ENCODE measurements at places on chromosomes 2 and 18. TPM values are rescaled to one million over a fixed set of nuclear protein-coding genes. Genes with fewer than 3 reads are reported as not detected.

DNA sequence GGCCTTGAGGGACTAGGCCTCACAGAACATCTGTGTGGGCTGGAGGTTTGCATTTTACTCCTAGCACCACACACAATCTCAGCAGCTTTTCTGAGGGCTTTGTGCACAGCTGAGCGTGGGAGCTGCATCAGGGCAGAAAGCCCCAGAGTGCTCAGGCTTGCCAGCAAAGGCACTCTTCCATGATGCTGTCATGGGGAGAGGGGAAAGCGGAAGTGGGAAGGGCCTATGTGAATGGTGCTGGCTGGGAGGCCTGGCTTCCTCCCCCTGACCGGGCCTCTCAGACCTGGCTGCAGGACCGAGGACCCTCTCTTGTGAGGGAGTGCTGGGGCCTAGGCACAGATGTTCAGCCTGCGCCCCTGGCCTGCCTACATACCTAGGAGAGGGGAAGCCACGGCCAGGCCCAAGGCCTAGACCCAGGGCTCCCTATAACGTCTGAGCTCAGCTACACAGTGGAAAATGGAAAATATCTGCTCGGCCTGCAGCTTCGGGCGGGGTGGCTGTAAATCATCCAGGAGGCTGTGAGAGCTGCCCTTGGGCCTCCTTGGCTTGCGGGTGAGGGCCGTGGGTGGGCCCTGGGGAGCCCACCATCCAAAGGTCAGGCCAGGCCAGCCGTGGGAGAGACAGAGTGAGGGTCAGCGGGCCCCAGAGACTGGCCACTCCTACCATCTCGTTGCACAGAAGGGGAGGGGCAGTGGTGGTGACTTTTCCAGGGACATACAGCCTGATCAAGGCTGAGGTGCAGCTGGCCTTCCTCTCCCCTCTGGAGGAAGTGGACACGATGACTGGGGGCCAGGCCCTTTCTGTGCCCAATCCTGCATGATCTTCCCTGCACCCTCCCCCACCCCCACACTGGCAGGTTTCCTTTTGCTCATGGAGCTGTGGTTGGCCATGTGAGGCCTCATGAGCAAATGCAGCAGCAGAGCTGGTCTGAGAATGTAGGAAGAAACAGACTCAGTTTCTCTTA lies 22.8 kb downstream of the GLI2 start:
- no peaks in the 10 kb centered on the region for H3K4me1 ChIP-seq
- no peak overlapping the region for H3K27ac ChIP-seq
- peak; percentile 0 for DNase-seq
- H3K4me3 ChIP-seq: no peak overlapping the region
- no peaks in the 10 kb centered on the region for H3K36me3 ChIP-seq

TBR1 gene
- 0.04 TPM for total RNA-seq

DNAH6 gene
- total RNA-seq: 1.3 TPM

DNA sequence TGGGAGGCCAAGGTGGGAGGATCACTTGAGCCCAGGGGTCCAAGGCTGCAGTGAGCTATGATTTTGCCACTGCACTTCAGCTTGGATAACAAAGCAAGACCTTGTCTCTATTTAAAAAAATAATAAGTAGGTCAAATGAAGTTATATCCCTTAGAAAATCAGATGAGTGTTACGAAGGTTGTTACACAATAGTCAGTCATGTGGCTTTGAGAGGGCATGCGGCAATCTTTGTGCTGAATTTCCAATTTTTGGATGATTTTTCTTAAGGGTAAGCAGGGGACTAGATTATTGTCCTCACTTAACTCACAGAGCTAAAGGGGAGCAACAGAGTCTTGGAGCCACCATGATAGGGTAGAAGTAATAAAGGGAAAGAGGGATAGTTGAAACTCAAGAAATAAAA lies 71.8 kb downstream of the B3GNT2 start:
- no peak for DNase-seq
- no peak overlapping the region for H3K4me3 ChIP-seq
- no peak overlapping the region for H3K27ac ChIP-seq
- H3K36me3 ChIP-seq: no peaks in the 10 kb centered on the region
- H3K27me3 ChIP-seq: no peaks in the 10 kb centered on the region

DNA sequence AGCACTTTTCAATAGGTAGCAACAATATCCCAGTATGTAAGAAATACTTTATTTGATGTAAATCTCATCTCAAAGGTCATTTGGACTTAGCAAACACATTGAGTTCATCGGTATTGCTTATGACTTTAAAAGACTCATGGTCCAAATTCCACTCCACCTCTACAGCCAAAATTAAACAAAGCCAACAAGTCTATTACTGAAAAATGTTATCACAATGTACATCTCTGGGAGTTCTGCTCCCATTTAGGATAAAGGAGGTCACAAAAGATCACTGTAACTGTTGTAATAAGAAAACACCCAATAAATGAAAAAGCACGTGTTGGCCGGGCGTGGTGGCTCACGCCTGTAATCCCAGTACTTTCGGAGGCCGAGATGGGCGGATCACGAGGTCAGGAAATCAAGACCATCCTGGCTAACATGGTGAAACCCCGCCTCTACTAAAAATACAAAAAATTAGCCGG lies 50.0 kb downstream of the ESCO1 start:
- H3K27me3 ChIP-seq: no peaks in the 10 kb centered on the region
- H3K4me1 ChIP-seq: peaks cover 8% of the 10 kb centered on the region
- no peak overlapping the region for H3K27ac ChIP-seq
- DNase-seq: no peak

G6PC2 gene
- total RNA-seq: not detected

MYL12A gene
- total RNA-seq: 485 TPM

DNA sequence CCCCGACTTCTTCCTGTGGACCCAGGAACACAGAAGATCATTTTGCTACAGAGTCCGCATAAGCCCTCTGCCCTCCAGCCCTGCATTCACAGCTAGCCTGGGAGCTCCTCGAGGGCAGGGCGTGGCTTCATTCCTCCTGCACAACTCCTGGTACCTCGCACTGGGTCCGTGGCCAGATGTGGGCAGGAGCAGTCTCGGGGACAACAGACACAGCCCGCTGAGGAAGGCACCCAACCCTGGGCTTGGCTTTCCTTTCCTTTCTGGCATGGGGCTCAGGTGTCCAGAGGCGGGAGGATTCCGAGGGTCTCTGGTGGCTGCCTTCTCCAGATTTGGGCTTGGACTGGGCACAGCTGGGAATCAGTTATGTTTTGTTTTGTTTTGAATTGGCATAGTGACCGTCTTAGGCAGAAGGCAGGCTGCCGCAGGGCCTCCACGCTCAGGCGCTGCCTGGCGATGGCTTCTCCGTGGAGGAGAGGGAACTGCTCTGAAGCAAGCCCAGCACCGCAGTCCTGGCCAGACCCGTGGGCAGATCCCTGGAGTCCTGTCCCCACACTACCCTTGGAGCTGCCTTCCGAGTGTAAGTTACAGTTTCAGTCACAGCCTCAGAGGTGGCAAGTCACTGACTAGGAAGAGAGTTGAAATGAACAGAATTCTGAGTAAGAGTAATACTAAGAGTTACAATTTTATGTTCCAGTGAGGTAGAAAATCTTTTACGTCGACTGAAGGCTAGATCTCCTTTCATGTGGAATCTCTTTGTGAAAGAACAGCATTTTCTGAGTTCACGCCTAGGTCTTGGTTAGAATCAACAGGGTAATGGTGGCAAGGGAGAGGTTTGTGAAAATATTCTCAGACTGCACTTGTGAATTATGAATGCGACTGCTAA lies 47.9 kb downstream of the LDLRAD4 start:
- DNase-seq: peak; percentile 77
- H3K27ac ChIP-seq: peak overlapping the region; percentile 85
- no peaks in the 10 kb centered on the region for H3K27me3 ChIP-seq

Measured in activated CD4-positive, alpha-beta T cell treated with anti-CD3 and anti-CD28 coated beads for 36 hours (primary cell).